ENCODE measurements at places on chromosomes 6 and 20.

DNA sequence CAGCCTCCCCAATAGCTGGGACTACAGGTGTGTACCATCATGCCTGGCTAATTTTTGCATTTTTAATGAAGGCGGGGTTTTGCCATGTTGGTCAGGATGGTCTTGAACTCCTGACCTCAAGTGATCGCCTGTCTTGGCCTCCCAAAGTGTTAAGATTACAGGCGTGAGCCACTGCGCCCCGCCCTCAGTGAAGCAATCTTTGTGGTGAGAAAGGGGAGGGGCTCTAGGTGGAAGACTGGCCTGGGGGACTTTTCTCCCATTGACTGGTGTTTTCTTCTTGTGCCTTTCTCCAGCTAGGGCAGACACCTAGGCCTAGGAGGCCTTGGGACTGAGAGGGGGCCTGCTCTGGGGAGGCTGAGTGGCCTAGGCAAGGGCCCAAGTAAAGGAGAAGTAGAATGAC, 84.1 kb downstream of the DNAAF9 start:
- DNase-seq, result no peak

DNA sequence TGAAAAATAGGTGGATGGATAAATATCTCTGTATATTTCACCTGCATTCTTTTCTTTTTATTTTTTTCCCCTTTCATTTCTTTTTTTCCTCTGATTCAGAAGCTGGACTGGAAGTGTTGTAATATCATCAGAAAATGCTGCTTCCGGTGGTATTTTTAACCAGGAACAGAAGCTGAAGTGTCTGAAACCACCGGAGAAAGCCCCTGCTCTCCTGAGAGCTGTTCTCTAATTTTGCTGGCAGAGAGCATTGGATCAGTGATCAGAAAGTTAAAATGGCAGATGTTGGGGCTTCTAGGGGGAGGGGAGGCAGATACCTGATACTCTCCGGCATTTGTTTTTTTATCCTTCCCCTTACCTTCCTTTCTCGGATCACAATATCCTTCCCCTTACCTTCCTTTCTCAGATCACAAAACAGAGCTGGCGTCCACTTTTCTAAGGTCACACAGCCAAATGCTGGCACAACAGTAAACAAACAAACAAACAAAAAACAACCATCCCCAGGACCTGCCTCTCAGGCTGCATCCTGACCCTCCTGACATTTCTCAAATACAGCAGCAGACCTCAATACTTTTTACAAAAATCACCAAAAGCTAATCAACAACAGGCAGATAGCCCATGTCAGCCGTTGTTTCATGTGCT, 143.2 kb upstream of the ZNF217 start:
- DNase-seq, result no peak

DNA sequence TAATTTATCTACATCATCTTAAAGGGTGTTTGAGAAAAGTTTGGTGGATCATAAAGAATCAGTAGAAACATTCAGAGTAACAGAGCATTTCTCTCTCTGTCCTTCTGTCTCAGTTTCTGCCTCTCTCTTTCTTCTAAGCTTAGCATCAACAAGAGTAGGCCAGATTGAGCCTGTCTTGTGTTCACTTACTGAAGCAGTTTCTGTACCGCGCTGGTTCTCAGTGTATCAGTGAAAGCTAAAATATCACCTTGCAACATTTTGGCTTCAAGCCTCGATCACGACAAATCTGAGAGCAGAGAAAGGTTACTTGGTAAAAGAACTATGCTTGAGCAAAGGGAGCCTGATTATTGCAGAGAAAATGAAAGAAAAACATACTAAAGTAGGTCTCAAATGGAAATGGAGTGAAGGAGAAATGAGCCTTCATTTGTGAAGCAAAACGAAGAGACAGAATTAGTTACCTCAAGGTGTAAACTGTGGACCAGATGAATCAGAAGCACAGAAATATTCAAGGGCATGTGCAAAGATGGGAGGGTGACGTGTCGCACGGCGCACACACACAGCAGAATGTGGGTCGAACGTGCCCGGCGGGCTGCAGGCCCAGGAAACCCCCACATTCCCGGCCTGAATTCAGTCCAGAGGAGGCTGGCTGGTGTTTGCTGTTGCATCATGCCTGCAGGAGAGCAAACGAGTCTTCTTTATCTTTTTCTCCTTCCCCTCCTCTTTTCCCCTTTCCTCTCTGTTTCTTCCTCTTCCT, 509.3 kb downstream of the QKI start:
- no peak for DNase-seq

GRCh38 chr20:23047738-23048214, 1.7 kb downstream of the THBD start:
- no peak for DNase-seq

- no peak for DNase-seq
Observed at GRCh38 chr6:93566285-93566684, 146.9 kb upstream of the EPHA7 start.

DNA sequence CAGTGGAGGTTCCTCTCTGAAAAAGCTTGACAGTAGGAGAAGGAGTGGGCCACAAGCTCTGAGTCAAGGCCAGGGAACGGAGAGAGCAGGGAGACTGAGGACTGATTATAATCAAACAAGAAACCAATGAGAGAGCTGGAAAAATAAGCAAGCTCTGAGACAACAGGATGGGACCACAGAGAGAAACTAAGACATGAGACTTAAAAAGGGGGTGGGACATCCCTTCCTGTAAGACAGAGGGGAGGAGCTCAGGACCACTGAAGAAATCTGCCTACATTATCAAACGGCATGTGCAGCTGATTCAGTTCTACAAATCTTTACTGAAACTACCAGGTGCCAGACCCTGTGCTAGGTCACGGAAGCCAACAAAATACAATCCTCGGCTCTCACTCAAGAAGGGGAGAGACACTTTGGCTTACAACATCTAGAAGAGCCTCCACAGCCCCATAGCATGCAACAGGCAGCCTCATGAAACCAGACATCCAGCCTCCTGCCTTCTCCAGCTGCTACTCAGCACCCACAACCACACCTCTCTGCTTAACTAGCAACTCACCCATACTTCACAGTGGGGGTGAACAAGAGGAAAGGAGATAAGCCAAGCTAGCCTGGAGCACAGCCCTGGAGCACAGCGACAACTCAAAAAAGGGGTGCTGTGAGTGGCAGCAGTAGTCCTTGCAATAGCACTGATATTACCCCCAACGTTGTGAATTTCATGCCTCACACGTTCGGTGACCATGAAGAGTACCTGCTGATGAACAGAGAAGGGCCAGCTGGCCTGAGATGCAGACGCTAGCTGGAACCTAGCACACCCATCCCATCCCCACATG, 39.1 kb upstream of the ANKRD60 start:
- DNase-seq, result no peak

GRCh38 chr20:47343007-47343472, 13.5 kb downstream of the ZMYND8 start:
- DNase-seq, result no peak

DNA sequence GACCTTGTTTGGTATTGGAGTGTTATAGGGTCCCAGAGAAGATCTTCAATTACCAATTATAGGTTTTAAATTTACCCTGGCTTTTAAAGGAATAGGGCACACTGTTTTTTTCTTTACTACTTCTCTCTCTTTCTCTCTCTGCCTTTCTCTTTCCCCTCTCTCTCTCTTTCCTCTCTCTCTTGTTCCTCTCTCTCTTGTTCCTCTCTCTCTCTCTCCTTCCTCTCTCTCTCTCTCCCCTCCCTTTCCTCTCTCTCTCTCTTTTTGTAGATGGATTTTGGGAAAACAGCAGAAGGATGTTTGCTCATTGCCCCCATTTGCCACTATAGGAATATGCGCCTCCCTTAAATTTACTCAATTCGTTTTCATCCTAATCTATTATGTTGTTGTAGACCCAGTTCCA, 45.2 kb downstream of the TBX18 start:
- DNase-seq, result no peak

GRCh38 chr20:49942942-49943341, 6.7 kb downstream of the RNF114 start:
- DNase-seq, result no peak

GRCh38 chr6:165106261-165106660, 203.1 kb downstream of the C6orf118 start:
- no peak for DNase-seq

DNA sequence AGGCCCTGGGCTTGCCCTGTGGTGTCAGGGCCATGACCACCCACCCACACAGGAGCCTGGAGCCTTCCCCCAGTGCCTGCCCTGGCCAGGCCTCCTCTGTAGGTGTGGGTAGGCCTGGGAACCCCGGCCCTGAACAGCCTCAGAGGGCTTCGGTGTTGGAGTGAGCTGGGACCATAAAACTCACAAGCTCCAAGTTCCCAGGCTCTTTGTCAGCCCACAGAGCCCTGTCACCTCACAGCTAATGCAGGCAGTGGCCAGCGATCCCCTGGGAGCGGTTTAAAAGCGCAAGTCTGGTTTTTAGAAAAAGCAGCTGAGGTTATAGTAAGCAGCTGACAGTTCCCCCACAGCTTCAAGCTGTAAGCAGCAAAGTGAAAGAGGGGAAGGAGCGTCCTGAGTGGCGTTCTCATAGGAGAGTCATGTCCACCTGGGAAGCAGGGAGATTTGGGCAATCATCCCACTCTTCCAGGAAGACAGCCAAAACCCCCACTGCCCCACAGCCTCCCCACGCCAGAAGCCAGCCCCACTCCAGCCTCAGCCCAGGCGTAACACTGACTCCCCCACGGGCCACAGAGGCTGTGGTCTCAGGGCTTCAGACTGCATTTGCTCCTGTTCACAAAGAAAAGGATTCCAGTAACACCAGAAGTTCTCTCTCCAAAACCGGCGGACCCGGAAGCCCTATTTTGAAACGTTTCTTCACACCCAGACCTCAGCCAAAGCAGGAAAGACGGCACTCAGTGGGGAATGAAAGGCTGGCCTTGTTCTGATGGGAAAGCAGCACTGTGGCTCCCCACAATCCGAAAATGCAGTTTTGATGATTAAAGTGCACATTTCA, 34.3 kb upstream of the FOXC1 start:
- DNase-seq, result peak; percentile 56

DNA sequence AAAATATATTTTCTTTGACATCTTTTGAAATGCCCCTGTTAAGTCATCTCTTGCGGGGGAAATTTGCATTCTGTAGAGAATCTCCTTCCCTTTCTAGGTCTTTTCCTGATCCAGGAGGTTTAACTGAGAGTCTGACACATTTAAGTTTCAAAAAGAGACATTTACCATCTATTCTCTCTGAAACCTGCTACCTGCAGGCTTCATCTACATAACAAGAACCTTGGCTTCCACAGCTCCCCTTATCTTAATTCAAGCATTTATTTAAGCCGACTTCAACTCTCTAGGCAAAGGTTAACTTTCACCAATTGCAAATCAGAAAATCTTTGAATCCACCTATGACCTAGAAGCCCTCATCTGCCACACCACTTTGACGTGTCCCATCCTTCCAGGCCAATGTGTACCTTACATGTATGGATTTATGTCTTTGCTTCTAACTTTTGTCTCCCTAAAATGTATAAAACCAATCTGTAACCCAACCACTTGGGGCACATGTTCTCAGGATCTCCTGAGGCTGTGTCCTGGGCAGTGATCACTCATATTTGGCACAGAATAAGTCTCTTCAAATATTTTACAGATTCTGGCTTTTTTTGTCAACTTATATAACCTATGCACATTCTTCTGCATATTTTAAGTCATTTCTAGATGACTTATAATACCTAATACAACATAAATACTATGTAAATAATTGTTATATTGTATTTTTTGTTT, 666.7 kb downstream of the UTRN start:
- DNase-seq, result no peak

GRCh38 chr6:44010411-44011349, 116.6 kb downstream of the MRPL14 start:
- no peak for DNase-seq

GRCh38 chr6:71406865-71407860, 118.6 kb downstream of the OGFRL1 start:
- no peak for DNase-seq

- no peak for DNase-seq
Observed at GRCh38 chr20:6311841-6312655, 189.2 kb upstream of the FERMT1 start.

DNA sequence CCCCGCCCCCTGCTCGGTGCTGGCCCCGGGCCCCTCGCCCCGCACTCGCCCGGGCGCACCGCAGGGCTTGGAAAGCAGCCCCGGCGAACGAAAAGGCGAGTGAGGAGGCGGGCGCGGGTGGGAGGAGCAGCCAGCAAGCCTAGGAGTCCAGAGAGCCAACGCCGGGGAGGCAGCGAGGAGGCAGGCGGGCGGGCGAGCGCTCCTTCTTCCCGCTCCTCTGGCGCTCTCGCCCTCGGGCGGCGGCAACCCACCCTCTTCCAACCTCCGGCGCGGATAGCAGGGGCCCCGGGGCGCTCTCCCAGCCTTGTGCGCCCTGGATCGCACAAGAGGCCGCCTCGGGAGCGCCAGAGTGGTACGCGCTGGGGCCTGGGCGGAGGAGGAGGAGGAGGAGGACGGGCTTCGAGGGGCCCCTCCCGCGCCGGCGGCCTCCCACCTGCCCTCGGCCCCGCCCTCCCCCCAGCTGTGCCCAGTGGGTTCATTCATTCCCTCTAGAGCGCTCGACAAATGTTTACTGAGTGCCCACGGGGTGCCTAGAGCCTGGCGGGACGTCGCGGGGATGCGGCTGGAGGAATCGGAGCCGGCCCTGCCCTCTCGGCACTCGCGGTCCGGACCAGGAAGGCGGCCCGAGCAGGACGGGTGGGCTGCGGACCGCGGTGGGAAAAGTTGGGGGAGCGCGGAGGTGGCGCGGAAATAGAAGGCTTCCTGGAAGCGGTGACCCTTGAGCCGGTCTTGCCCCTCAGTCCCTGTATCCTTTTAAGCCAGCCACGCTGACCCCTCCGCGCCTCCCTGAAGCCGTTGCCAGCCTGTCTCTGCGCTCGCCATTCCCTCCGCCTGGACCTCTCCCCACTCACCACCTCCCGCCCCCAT, at the start of gene BMP7:
BMP7 (minus strand) TSS at position 351 of the 867 bp plus-strand sequence. CDS start 519 bp downstream, outside the sequence.
- peak; percentile 73 for DNase-seq

DNA sequence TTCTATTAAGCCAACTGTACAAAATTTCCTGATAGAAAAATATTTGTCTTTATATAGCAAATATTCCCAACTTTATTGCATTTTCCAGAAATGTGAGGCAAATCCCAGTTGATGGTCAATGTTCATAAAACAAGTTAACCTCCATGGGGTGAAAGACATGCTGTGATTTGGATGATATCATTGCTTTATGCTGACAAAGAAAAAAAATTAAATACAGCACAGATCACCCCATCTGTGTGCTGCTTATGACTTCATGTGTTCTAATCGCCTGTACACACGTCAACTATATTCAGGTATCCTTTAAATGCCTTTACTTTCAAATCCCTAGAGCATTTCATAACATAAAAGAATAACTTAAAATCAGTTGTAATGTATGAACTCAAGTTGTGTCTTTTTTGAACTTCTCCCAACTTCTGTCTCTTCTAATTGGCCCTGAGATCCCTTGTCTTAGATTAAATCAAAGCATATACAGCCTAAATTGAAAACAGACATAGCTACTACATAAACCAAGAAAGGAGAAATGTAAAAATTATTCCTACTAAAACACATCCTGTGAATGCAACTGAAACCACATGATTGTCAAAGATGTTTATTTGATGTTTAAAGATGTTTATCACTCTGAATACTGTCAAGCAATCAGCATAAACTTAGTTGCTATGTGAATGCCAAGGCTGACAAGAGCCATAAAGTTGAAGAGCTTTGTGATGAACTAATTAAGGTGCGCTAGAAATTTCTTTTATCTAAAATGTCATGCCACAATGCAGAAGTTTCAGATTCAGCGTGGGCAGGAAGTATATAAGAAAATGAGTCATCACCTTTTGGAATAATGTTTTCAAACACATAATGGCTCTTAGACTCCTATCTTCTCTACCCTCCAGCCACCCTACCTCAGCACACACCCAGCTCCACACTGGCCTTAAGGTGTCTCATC, 68.7 kb downstream of the FILIP1 start:
- no peak for DNase-seq

All from nephron progenitor cell (in vitro differentiated cells).